ENCODE measurements at places on chromosomes 3 and 15.
A peak's percentile ranks its signal among the peaks of the same experiment; 100 is the strongest.

GRCh38 chr3:58697561-58697960 lies 31.0 kb upstream of the FAM3D start:
- DNase-seq = no peak

DNA sequence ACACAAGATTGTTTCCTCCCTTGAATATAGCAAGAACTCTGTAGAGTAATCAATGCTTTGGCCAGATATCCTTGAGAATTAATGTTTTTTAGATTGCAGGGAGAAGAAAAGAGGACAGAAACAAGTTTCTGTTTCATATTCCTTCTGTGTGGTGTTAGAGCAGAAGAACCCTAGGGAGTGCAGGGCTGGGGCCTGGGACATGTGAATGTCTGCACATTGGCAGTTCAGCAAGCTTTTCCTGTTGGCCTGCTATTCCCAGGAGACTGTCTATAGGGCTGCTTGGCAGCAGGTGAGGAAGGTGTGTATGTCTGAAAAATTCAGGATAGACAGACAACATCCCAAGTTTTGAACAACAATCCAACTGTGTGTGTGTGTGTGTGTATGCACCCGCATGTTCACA lies 13.6 kb upstream of the CNBP start:
- no peak for DNase-seq

- DNase-seq = no peak
These were observed 6.8 kb downstream of the ARHGAP31 start for GRCh38 chr3:119300991-119301391.

DNA sequence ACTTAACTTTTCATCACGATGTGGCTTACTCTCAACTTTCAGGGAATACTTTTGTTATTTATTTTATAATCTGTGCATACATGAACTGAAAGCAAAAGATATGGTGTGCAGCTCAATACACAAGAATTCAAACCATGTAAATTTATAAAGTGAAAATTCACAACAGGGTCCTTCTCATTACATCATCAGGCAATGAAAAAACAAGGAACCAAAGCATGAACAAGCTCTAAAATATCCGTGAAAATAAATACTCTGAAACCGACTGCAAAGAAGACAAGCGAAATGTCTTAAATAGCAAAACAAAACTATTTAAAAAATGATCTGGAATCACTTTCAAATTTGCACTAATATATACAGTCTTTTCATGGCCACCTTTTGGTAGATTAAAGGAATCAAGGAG lies 28.9 kb downstream of the GNB5 start:
- no peak for DNase-seq

GRCh38 chr3:30107531-30107930 lies 498.9 kb upstream of the TGFBR2 start:
- no peak for DNase-seq

GRCh38 chr15:72116731-72117485 lies 1.0 kb downstream of the MYO9A start:
- no peak for DNase-seq

DNA sequence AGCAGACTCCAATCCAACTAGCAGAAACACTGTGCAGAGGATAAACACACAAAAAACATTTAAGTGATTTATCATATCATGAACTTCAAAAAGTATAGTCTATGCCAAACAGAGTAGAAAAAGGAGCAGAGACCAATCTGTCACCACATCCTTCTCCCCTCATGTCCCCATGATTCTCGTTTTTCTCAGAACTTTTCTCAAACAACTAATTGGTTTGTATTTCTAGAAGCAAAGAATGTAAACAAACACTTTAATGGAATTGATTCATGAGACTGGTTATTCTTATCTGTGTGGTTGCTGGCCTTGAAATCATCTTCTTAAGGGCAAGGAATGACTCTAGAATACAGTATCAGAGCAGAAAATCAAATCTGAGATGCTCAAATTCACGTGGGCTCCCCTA lies 294.2 kb upstream of the THBS1 start:
- DNase-seq = no peak

DNA sequence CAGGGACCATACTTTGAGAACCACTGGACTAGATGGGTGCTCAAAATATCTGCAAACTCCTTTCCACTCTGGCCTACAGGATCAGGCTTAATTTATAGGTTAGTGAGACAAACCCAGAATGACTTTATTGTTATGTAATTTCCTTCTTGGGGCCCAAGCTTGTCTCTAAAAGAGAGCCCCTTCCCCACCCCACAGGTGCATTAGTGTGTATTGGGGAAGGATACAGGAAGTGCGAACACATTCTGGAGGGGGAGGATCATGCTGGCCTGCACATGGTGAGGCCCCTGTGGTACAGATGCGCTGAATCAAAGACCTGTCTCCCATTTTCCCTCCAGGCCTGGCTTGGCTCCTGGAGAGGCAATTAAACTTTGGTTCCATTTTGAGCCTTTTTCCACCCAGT lies 273.0 kb upstream of the LRTM1 start:
- DNase-seq = no peak

DNA sequence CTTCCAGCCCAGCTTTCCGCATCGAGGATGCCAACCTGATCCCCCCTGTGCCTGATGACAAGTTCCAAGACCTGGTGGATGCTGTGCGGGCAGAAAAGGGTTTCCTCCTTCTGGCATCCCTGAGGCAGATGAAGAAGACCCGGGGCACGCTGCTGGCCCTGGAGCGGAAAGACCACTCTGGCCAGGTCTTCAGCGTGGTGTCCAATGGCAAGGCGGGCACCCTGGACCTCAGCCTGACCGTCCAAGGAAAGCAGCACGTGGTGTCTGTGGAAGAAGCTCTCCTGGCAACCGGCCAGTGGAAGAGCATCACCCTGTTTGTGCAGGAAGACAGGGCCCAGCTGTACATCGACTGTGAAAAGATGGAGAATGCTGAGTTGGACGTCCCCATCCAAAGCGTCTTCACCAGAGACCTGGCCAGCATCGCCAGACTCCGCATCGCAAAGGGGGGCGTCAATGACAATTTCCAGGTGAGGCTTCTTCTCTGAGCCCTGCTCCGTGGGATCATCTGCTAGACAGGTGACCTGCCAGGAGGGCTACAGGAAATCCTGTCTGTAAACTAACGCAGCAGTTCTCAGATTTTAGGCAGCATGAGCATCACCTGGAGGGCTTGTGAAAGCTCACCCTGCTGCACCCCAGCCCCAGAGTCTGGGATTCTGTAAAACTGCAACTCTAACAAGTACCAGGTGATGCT lies 1.6 kb downstream of the THBS1 start:
- no peak for DNase-seq

GRCh38 chr3:140097874-140098635 lies 163.1 kb downstream of the CLSTN2 start:
- no peak for DNase-seq

- no peak for DNase-seq
These were observed 796 bp upstream of the DOCK3 start for GRCh38 chr3:50673931-50674330.

DNA sequence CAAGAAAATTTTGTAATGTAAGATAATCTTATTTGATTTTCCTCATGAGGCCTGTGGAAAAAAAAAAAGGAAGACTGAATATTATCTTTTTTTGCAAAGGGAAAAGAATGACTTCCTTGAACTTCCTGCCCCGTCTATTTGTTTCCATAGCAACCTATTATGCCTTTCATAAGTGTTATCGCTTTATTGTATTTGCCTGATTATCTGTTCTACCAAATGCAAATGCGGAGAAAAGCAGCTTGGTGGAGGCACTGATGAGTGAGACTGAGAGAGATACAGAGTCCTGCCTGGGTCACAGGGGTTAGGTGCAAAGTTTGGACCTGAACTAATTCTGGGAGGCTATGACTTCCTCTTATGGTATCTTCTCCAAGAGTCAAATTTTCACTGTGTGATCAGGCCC lies 334.0 kb upstream of the KCNMB2 start:
- DNase-seq = no peak

GRCh38 chr3:51703068-51703760 lies 3.7 kb upstream of the GRM2 start:
- DNase-seq = no peak

DNA sequence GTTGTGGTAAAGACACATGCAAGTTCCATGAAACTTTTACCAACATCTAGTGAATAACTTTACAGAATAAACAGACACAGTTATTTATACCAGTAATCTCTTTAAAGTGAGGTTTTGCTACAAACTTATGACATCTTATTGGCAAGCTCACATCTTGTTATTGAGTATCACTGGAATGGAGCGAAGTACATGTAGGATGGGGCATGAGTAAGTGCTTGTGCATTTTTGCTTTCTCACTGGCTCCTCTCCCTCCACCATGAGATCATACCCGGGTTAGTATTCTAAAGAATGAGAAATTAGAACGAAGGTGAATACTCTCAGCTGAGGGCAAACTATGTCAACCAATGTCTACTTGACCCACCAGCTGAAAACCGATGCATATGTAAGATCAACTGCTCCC lies 193.3 kb upstream of the ZNF717 start:
- no peak for DNase-seq

GRCh38 chr15:68152342-68152741 lies 52.8 kb downstream of the CALML4 start:
- no peak for DNase-seq

GRCh38 chr3:127722091-127722784 lies 49.5 kb downstream of the ABTB1 start:
- DNase-seq = no peak

- no peak for DNase-seq
These were observed 328.7 kb downstream of the RYR3 start for GRCh38 chr15:33639456-33639855.

DNA sequence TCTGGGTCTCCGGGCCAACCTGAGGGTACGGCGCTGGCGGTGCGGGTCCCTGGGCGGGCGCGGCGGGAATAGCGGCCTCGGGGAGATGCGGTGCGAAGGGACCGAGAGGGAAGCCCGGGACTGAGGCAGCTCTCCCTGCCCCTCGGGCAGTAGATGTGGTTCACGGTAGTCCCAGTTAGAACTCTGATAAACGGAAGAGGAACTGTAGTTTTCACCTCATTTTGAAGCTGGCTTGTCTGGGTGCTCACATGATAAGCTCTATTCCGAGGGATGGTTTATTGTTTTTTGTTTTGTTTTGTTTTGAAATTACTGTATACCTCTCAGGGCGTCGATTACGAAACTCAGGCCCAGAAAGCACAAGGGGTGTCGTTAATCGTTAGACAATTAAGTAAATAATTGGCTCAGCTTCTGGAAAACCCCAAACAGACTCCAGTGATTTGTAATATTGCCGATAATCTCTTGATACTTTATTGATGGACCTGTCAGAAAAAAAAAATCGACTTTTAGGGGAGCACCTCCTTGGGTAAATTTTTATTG lies 413 bp downstream of the NUSAP1 start:
- no peak for DNase-seq

DNA sequence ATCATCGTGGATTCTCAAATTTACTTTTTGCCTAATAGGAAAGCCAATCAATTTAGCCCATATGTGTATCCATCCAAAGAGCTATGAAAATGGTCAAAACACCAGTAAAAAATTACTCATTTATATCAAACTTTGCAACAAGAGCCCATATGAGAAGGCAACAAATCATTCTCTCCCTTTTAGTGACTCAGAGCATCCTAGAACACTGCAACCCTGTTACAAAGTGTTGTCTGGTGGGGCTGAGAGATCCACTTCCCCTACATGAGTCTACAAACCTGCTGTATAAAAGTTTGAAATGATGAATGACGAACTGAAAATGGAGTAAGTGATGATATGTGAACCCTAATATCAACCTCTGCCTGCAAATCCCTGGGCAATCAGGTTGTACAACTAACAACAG lies 23.3 kb downstream of the PDZRN3 start:
- no peak for DNase-seq

- DNase-seq = no peak
These were observed 429.4 kb downstream of the EDEM1 start for GRCh38 chr3:5616873-5617272.

- DNase-seq = peak; percentile 7
These were observed 13.2 kb upstream of the ADPGK start for GRCh38 chr15:72796515-72797337.

- DNase-seq = no peak
These were observed 440.2 kb downstream of the CNTN6 start for GRCh38 chr3:1532935-1533606.

- DNase-seq = no peak
These were observed 2.9 kb downstream of the FBXL22 start for GRCh38 chr15:63600001-63600615.

GRCh38 chr15:39413558-39413957 lies 167.3 kb upstream of the THBS1 start:
- no peak for DNase-seq

- no peak for DNase-seq
These were observed 49.7 kb upstream of the POMGNT2 start for GRCh38 chr3:43155464-43156121.

DNA sequence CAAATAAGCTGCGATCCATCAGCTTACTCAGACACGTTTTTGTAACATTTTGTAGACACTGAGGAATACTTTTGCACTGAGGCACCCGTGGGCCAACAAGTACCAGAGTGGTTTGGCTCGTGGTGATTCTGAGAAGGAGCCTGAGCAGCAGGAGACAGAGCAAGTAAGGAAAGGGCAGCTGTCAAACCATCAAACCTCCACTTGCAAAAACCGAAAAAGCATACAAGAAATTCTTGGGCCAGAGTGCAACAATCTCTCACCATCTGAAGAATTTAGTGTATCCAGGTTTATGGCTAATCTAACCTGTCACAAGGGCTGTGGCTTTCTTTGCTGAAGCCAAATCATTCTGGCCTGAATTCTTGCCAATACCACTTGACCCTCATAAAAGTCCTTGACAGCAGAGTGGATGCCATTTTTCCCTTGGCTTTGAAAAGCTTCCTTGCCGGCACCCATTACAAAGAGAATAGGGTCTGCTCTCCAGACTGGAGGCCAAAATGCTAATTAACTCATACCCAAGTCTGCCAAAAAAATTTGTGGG lies 56.7 kb downstream of the MYO1E start:
- DNase-seq = no peak

DNA sequence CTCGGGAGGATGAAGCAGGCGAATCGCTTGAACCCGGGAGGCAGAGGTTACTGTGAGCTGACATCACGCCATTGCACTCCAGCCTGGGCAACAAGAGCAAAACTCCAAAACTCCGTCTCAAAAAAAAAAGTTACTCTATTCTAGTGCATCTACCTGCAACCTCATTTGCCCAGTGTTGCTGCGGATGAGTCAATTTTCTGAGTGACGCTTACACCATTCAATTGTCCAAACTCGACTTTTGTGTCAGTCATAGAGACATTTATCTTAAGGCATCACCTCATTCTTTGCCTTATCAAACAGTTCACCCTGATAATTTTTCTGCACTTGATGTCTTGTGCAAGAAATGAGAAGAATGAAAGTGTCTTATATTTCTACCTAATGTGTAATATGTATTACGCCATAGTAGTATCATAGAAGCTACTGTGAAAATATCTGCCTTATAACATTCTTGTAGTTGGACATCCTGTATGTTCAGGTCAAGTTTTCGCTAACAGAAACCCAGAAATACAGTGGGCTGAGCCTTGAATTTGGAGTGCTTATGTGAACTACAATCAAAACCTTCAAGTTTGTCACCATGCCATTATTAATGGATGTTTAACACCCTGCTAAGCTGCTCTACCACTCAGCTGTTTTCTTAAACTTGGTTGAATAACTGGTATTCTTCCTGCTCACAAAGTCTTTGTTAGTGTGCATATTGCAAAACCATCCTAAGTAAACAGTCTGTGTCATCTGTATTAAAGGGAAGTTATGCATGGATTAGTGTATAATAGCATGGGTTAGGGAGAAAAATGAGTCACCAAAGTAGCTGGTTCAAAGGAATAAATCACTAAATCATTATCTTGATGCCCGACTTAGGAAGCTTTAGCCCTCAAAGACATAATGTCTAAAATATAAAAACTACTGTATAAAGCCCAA lies 531.0 kb upstream of the NR2F2 start:
- DNase-seq = no peak

- DNase-seq = no peak
These were observed 114.9 kb downstream of the TNIK start for GRCh38 chr3:171345107-171345843.

GRCh38 chr3:188712248-188712924 lies 459.4 kb upstream of the TPRG1 start:
- DNase-seq = no peak
